ENCODE measurements at places on chromosomes 2 and 18.
A peak's percentile ranks its signal among the peaks of the same experiment; 100 is the strongest.

DNA sequence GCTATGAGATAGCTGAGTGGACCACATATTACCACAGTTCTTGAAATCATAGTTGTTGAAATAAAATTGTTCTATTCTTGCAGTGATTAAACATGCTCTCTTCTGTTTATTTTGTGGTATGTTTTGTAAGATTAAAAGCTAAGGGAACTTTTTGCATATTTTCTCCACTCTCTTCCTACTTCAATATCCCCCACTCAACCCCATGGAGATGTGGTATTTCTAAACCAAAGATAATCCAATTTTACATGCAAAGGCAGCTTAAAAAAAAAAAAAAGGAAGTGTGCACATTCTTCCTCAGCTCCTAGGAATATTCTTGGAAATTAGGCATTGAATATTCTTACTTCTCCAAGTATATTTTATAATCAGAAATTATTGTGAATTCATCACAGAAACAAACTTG is 15.0 kb upstream of the PAX3 start:
- DNase-seq, result no peak

DNA sequence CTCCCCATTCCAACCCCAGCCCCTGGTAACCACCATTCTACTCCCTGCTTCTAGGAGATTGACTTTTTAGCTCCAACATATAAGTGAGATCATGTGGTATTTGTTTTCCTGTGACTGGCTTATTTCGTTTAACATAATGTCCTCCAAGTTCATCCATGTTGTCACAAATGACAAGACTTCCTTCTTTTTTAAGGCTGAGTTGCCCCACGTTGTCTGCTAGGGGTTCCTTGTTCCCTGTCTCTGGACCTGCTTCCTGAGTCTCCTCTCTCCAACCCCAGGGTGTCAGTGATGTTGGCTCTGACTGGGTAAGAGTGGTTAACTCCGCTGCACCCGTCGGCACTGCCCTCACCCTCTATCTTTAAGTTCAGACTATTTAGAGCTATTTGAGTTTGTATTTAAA is 175.2 kb downstream of the SH3RF3 start:
- no peak for DNase-seq

- no peak for DNase-seq
These were observed 68.9 kb upstream of the BOD1L2 start for GRCh38 chr18:57077786-57078552.

DNA sequence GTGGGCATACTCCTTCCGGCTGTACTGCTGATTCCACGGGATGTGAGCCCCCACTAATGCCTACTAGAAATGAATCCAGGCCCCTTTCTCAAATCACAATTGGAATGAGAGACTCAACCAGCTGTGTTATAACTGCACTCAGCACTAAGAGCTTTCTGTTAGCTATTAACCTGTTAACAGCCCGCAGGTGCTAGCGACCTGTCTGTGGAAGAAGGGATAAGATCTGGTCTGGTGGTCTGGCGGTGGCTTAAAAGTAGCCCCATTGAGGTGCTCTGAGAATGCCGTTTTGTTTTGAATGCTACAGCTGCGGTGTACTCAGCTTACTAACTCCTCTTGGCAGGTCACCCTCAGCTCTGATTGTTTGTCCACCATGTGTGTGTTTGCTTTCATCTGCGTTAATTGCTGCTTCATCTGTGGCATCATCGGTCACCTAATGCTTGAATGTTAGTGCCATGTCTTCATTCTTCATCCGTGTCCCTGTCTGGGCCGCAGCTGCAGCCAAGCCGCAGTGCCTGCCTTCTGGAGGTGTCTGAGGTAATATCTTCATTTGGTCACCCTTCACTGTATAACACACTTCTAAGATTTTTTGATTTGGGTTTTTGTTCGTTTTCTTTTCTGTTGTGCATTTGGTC is 16.3 kb downstream of the RAB12 start:
- DNase-seq, result no peak

DNA sequence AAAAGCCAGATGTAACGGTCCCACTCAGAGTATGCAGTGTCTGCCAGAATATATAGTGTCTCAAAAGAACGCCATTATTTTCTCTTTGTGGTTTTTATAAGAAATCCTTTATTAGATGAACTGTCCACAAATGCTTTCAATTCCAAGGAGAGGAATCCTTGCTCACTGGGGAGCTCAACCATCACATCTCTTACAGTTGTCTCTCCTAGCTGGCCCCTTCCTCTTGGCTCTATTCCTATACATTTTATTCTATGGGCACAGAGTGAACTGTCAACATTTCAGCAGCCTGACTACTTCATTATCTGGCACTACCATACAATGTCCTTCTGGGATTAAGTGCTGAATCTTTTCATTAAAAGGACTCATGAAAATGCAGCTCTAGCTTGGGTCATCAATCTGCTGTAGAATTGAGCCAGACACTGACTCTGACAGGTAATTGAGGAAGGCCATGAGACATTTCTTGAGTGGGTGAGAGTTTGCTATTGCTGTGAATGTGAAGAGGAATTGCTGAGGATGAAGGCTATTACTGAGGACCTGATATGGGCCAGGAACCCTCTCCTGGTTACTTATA is 96.5 kb upstream of the THOC1 start:
- no peak for DNase-seq

- DNase-seq, result no peak
These were observed 61.6 kb downstream of the SOWAHC start for GRCh38 chr2:109675666-109676345.

- no peak for DNase-seq
These were observed 104.3 kb downstream of the ABCA12 start for GRCh38 chr2:215034154-215034553.

DNA sequence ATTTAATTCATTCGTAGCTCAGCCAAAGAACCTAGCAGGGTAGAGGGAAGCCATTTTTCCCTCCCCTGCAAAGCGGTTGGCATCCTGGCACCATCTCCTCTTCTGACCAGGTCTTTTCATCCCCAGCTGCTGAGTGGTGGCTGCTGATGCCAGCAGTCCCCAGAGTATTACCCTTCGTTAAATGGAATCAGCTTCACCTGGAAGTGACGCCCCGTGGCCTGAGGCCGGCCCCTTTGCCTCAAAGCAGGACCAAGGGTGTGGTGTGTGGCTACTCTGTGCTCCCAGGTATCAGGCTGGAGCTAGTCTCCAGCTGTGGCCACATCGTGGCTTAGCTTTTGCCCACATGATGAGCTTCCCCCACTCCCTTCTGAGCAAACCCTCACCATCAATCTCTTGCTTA is 12.3 kb upstream of the SP100 start:
- no peak for DNase-seq

DNA sequence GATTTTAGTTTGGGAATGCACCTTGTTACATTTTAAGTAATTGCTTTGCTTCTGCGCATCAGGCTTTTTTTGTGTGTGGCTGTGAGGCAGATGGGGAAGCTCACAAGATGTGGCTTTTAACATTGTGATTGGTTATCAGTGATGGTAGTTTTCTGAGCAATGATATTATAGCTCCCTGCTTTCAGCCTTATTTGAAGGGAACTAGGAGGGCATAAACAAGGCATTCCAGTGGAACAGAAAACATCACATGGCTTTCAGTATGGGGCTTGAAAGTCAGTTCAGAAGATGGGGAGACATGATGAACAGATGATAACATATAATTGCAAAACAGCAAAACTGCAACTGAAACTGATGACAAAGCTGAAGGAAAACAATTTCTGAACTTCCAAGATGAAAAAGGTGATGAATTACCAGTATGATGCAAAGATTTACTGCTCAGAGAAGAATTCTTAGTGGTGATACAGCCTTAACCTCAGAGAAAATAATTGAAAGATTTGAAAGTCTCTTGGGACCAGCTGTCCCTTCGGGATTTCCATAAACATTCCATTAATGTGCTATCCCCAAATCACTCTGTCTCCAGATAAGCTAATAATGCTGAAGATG is 439.7 kb downstream of the RND3 start:
- no peak for DNase-seq

DNA sequence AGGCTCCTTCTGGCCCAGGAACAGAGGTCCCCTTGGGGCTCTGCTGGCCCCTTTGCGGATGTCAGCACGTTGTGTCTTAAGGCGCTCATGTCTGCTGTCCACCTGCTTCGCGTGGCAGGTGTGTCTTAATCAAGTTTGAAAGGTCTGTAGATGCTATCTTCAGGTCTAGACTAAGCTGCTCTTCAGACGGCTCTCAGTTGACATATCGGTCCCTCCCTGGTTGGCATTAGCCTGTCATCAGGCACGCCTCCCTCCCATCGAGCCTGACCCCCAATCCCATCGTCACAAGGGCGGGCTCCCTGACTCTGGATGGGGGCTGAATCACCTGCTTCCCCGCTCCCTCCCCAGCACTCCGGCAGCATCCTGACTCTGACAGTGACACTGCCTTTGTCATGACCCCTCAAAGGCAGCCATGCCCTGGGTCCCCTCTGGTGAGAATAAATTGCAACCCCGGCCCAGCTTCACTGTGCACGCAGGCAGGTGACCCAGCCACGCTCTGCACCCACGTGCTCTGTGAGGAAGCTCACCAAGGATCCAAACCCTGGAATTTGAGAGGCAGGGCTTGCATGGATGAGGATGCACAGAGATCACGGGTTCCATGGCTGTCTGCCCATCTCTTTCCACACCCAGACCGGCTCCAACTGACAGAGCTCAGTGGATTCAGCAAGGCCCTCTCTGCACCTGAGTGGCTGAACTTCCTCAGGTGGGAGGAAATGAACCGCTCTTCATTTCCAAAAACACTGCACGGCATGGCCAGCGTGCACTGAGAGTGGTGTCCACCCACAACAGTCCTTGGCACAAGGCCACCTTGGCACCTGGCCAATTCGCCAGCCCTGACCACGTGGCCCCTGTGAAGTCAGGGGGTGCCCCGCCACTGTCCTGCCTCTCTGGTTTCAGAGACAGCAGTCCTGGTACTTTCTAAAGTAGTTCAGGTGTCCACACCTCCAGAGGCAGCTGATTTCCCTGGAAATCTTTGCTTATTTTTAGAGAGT is 110.2 kb upstream of the GPC1 start:
- DNase-seq, result no peak

DNA sequence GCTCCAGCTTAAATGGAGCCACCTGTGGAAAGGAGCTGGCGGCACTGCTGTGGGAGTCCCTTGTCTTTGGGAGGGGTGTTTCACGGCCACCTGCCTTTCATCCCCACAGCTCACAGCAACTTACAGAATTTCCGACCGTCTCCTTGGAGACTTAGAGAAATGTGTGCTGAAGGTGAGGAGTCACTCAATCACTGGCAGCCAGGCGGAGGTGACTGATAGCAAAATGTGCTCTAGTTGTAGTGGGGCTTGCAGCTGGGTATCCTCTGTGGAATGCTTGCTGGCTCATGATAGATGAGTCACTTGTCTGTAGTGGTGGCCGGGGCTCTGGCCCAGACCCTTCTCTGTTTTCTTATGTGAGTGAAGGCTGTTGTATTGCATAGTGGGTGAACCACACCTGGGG is 110.7 kb downstream of the SH3RF3 start:
- no peak for DNase-seq

GRCh38 chr2:124530203-124530602 is 505.1 kb downstream of the CNTNAP5 start:
- DNase-seq, result no peak

DNA sequence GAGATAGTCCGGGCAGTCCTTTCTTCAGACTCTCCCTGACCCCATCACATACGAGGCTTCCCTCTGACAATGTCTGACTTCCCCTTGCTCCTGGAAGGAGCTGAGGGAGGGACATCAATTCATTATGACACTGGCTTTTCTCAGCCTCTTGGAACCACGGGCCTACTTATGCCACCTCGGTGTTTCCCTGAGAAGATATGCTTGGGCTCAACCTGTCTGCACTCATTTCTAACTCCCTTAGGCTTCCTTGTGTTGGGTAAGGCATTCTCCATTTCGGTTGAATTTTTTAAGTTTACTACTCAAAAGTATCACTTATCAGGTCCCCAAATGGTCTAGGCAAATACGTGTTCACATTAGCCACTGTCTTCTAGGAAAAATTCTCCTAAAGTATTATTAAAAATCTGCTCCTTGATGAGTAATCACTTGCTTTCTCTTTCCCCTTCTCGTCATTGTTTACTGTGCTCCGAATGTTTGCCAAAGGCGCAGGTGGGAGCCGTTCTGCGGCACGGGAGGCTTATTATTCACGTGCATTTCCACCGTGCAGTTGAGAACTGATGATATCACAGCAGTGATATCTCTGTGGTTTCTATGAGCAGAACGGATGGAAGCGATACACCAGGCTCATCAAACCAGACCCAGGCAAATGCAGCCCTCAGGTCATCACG is 33.1 kb downstream of the ARL4C start:
- DNase-seq, result peak; percentile 46

- no peak for DNase-seq
These were observed 86.4 kb upstream of the LPIN2 start for GRCh38 chr18:3099327-3099726.

DNA sequence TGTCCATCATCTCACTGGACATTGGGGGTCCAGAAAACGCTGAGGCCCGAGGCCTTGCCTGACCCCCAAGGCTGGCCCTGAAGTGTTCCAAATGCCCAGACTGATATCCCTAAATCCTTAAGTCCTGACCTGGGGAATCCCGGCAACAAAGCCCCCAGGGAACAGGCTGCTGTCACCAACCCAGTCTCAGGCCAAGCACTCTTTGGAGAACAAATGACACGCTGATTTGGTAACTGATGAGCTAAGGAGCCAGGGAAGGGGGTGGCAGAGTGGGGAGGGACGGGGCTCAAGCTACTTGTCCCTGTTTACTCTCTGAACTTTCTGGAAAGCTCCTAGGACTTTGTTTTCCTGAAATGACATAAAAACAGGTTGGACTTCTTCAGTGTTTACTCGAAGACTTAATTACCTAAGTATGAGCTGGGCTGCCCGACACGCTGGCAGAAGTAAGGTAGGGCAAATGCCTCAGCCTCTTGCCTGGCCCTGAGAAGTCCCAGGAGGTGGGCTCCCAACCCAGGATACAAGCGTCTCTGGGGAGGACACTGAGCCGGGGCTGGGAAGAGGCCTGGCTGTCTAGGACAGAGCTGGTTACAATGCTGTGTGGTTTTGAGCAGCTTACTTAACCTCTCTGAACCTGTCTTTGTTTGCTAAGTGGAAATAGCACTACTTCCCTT is 105.5 kb upstream of the GLI2 start:
- DNase-seq, result no peak

- no peak for DNase-seq
These were observed 40.7 kb upstream of the RAB27B start for GRCh38 chr18:54787616-54788015.

GRCh38 chr2:55013936-55014335 is 36.3 kb downstream of the RTN4 start:
- DNase-seq, result no peak

DNA sequence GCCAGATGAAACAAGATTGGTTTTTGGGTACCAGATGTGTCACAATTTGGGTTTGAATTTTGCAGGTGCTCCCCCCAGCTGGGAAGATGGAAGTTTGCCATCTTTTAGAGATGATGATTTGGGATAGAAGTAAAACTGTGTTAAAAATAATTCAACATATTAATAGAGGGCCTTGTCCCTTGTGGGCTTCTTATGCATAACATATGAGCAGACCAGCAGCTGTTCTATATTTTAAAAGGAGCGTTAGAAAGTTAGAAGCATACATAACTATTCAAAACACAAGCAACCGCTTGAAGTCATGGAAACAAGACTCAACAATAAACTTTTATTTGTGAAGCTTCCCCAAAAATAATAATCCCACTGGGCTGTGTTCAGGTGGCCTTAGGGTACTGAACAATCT is 62.8 kb downstream of the EFEMP1 start:
- DNase-seq, result no peak

- DNase-seq, result no peak
These were observed 84.6 kb upstream of the NDUFV2 start for GRCh38 chr18:9017905-9018227.
